Placental pericyte (primary cell): ENCODE measurements at places on chromosomes 16 and 17. TPM values are rescaled to one million over a fixed set of nuclear protein-coding genes. Genes with fewer than 3 reads are reported as not detected.

ZNRF1 gene
- 18.6 and 26.3 TPM in 2 replicates for total RNA-seq

TRIM65 gene
- 14.4 and 26.5 TPM in 2 replicates for total RNA-seq

ARL5C gene
- not detected in 2 replicates for total RNA-seq

TSNAXIP1 gene
- total RNA-seq, result 0.88 and 1.0 TPM in 2 replicates

ABCA9 gene
- 2.0 TPM in 2 replicates for total RNA-seq

PERCC1 gene
- not detected in 2 replicates for total RNA-seq

MAF gene
- 1.7 and 13.6 TPM in 2 replicates for total RNA-seq

CDR2L gene
- total RNA-seq, result 13.3 and 44.7 TPM in 2 replicates

RHOT2 gene
- total RNA-seq, result 56.5 and 67.4 TPM in 2 replicates

ZNF286A gene
- 30.4 and 35.7 TPM in 2 replicates for total RNA-seq

GAST gene
- not detected in 2 replicates for total RNA-seq

TMEM114 gene
- total RNA-seq, result not detected in 2 replicates

CHD9 gene
- total RNA-seq, result 48.6 and 69.3 TPM in 2 replicates

ITGAE gene
- total RNA-seq, result 4.2 and 15.0 TPM in 2 replicates

CCT6B gene
- 1.1 and 5.0 TPM in 2 replicates for total RNA-seq

CEP112 gene
- 6.8 and 8.3 TPM in 2 replicates for total RNA-seq

IGF2BP1 gene
- 30.6 and 49.0 TPM in 2 replicates for total RNA-seq

WIPF2 gene
- total RNA-seq, result 6.3 and 9.2 TPM in 2 replicates

LITAFD gene
- total RNA-seq, result not detected in 2 replicates

IRF8 gene
- total RNA-seq, result 0.22 and 0.29 TPM in 2 replicates

EIF1 gene
- 88.9 and 135 TPM in 2 replicates for total RNA-seq

PIMREG gene
- 0.22 and 24.6 TPM in 2 replicates for total RNA-seq

PRCD gene
- 3.5 and 4.3 TPM in 2 replicates for total RNA-seq

ABCA8 gene
- total RNA-seq, result 0.57 and 3.7 TPM in 2 replicates

CCL8 gene
- total RNA-seq, result not detected in 2 replicates

KCNH6 gene
- total RNA-seq, result 0.14 TPM in 1 of 2 replicates, not detected in the other

RNF222 gene
- not detected in 2 replicates for total RNA-seq

SPATA22 gene
- total RNA-seq, result 0.14 and 0.22 TPM in 2 replicates

SLFN12 gene
- total RNA-seq, result 6.3 and 20.3 TPM in 2 replicates

PLXDC1 gene
- total RNA-seq, result 0.22 TPM in 1 of 2 replicates, not detected in the other

LGALS9B gene
- total RNA-seq, result not detected in 2 replicates

PDIA2 gene
- total RNA-seq, result 0.57 and 2.8 TPM in 2 replicates

ZNF689 gene
- 8.5 and 9.7 TPM in 2 replicates for total RNA-seq

GNG13 gene
- total RNA-seq, result not detected in 2 replicates

STAT5A gene
- total RNA-seq, result 4.6 and 7.7 TPM in 2 replicates

MPV17L gene
- 0.66 and 0.72 TPM in 2 replicates for total RNA-seq

CETP gene
- total RNA-seq, result under 0.01 TPM in 1 of 2 replicates, not detected in the other

NOG gene
- total RNA-seq, result 1.5 and 3.0 TPM in 2 replicates

CDH8 gene
- 0.57 TPM in 1 of 2 replicates, not detected in the other for total RNA-seq

MYH2 gene
- total RNA-seq, result not detected in 2 replicates

TP53TG3 gene
- 1.0 TPM in 1 of 2 replicates, not detected in the other for total RNA-seq

RASD1 gene
- total RNA-seq, result 1.1 and 2.2 TPM in 2 replicates

GPT2 gene
- 17.3 and 17.5 TPM in 2 replicates for total RNA-seq

TEKT5 gene
- under 0.01 TPM in 1 of 2 replicates, not detected in the other for total RNA-seq

ENPP7 gene
- not detected in 2 replicates for total RNA-seq

CLDN9 gene
- total RNA-seq, result not detected in 2 replicates

METRN gene
- total RNA-seq, result 10.1 and 40.1 TPM in 2 replicates

EFNB3 gene
- 0.72 and 1.5 TPM in 2 replicates for total RNA-seq

KRTAP9-4 gene
- not detected in 2 replicates for total RNA-seq

AMFR gene
- total RNA-seq, result 268 and 384 TPM in 2 replicates

CA7 gene
- total RNA-seq, result not detected in 2 replicates

DRC7 gene
- not detected in 2 replicates for total RNA-seq
